ENCODE measurements at places on chromosomes 4 and X.
A peak's percentile ranks its signal among the peaks of the same experiment; 100 is the strongest.

GRCh38 chr4:62544428-62544827 is 1344.3 kb downstream of the ADGRL3 start:
- no peak for DNase-seq

- DNase-seq = no peak
Measured at GRCh38 chr4:184392316-184392715, 82.0 kb downstream of the IRF2 start.

DNA sequence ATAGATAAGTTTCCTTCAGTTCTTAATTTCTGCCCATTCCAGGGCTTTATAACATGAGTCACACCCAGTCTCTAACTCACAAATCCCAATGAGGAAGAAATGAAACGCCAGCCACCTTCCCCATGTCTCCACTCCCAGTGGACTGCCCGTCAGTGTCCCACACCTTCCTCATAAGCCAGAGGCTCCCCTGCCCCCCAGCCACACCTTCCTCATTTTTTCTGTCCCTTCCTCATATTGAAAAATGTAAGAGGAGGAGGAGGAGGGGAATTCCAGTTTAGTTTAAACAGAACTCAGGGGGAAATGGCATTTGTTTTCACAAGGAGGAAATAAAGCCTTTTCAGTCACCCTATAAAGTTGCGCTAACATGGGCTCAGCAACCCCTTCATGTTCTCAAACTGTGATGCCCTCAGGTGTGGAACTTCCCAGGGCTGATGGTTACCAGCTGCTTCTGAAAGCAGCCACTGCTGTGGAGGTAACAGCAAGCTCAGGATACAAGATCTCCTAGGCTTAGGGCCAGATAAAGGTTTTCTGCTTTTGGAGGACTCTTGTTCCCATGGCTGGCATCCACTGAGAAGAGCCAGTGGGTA is 97.8 kb downstream of the PARM1 start:
- no peak for DNase-seq

- no peak for DNase-seq
Measured at GRCh38 chr4:131348263-131348662, 1800.8 kb upstream of the PCDH10 start.

DNA sequence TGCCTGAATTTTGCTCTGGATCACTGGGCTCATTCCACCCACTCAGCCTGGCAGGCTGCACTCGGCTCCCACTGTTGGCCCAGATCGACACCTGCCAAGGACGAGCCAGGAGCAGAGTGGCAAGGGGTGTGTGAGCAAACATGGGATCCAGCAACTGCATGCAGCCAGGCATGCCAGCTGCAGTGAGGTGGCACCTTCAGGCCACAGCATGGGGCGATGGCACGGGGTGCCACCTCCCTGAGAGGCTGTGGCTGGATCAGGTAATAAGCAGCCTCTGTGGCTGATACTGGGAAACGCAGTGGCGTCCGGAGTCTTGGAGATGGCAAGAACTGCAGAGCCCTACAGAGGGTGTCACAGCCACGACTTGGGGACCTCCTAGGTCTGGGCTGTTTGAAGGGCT is 244.5 kb upstream of the FSTL5 start:
- no peak for DNase-seq

GRCh38 chr4:121656269-121656641 is 40.5 kb downstream of the ANXA5 start:
- peak; percentile 60 for DNase-seq

DNA sequence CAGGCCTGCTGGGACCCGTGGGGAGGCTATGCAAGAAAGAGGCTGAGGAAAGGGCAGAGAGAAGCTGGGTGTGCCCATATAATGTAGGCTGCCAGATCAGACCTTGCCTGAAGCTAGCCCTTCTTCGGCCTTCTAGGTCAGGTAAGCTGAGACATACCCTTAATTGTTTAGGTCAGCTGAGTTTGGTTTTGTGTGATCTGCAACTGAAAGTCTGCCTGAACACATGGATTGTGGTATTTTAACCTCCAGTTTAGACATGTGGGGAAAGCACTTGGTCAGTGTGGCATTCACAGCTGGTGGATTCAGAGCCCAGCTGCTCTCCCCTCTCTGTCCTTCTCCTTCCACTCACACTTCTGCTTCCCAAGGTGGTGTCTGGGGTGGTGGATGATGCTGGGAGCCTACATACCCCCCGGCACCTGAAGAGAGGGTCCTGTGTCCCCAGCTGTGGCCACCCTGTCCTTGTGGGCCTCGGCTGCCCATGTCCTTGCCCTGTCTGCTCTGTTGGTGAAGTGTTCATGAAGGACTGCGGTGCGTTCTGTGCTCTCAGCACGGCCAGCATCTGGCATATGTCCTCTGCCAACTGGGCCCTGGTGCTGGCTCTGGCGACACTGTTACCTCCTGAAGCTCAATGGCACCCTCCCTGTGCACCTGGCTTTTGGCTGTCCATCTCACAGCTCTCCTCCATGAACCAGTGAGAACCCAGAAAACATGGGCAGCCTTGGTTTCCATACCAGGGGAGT is 82.1 kb downstream of the NAT8L start:
- no peak for DNase-seq

- no peak for DNase-seq
Measured at GRCh38 chr4:152964335-152964734, 28.2 kb downstream of the FHDC1 start.

DNA sequence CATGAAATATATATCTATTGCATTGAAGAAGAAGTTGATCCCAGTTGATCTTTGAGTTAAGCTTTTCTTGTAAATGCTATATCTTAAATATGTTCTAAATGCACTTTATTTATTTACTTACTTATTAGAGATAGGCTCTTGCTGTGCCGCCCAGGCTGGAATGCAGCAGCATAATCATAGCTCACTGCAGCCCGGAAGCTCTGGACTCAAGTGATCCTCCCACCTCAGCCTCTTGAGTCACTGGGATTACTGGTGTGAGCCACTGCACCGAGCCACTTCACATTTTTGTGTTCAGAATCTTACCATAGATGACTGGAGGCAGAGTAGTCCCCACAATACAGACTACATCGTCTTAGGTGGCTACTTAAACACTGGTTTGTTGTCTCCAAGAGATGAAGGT is 324.3 kb upstream of the SLIT2 start:
- DNase-seq = peak; percentile 29

GRCh38 chr4:42715807-42716482 is 59.0 kb upstream of the ATP8A1 start:
- no peak for DNase-seq

- DNase-seq = no peak
Measured at GRCh38 chrX:113962343-113962742, 621.5 kb upstream of the HTR2C start.

DNA sequence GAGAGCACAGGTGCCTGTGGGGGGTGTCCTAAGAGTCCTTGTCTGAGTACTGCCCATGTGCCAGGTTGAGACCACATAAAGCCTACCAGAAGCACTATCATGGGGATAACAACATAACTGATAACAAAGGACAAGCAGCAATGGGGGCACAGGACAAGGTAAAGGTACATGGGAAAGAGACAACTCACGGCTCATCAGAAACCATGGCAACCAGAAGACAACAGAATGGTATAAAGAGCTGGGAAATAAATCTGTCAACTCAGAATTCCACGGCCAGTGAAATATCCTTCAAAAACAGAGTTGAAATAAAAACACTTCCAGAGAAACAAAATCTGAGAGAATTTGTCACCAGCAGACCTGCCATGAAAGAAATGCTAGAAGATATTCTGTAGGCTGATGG is 20.0 kb downstream of the CENPU start:
- DNase-seq = no peak

- no peak for DNase-seq
Measured at GRCh38 chrX:43456063-43456462, 200.0 kb upstream of the MAOA start.

DNA sequence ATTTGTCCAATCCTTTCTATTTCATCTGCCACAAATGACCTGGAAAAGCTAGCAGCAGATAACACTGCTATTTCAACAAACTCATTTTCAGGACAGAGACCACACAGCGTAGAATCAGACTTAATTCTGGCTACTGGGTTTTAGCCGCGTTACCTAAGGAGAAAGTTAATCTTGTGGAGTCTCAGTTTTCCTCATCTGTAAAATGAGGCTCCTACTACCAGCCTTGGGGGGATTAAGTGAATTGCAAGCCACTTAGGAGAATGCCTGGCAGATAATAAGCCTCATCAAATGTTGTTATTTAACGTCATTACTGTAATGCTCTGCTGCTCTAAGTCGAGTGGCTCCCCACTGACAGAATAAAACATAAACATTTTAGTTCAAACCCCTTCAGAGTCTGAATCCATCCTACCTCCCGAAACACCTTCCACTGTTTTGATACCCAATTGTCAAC is 1.4 kb downstream of the CCNI start:
- DNase-seq = no peak

- no peak for DNase-seq
Measured at GRCh38 chr4:183186813-183187212, 87.8 kb downstream of the WWC2 start.

- no peak for DNase-seq
Measured at GRCh38 chr4:42080306-42080705, 72.1 kb downstream of the BEND4 start.

DNA sequence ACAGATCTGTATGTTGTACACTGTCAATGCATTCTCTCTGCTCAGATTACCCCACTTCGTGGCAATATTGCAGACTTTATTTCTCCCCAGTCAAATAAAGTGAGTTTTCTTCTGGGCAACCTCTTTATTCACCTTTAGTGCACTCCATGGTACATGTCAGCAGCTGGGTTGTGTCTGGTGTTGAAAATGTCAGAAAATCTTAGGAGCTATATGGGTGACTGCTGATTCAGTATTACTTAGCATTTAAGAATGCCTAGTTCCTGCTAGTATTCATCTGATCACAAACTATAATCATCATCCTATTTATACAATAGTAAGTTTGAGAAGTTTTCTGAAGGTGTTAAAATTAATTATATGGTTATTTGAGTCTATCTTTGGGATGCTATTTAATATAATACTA is 112.5 kb downstream of the CFAP299 start:
- DNase-seq = no peak

DNA sequence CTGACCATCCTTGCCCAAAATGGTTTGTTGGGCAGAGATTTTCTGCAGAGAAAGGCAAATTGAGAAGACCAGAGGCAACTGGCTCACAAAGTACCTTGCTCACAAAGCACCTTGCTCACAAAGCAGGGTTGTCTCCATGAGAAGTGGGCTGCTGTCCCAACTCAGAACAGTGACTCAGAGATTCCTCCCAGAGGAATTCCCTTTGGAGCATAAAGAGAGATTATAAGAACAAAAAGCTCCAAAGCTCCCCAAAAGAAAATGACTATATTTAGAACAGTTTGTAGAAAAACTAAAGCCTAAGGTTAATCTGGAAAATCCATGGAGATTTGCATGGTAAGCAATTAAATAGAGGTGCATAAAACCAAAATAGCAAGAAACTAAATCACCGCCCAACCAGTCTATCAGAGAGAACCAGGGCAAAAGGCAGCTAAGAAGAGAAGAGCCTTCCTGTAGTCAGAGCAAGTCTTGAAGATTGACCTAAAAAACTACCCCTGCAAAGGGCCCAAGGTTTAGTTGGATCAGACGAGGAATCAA is 731.4 kb downstream of the FAT4 start:
- no peak for DNase-seq

DNA sequence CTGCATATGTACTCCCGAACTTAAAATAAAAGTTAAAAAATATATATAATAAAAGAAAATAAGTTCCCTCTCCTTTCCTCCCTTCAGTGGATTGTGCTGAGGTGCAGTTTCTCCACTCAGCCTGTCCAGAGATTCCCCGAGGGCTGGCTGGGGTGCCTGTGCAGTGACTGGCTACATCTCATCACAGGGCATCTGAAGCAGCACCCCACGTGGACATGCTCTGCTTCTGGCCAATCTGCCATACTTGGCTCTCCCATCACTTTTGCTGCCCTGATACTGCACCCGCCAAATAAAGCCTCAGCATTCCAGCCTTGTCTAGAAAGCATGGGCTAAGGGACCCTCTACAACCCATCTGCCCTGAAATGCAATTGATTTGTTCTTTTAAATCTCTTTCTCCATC is 11.1 kb upstream of the MGST2 start:
- DNase-seq = no peak

- DNase-seq = no peak
Measured at GRCh38 chr4:152682143-152682941, 2.5 kb upstream of the TMEM154 start.

GRCh38 chrX:1336948-1337779 is 579 bp downstream of the IL3RA start:
- no peak for DNase-seq

- no peak for DNase-seq
Measured at GRCh38 chrX:39613482-39613995, 484.2 kb downstream of the BCOR start.

DNA sequence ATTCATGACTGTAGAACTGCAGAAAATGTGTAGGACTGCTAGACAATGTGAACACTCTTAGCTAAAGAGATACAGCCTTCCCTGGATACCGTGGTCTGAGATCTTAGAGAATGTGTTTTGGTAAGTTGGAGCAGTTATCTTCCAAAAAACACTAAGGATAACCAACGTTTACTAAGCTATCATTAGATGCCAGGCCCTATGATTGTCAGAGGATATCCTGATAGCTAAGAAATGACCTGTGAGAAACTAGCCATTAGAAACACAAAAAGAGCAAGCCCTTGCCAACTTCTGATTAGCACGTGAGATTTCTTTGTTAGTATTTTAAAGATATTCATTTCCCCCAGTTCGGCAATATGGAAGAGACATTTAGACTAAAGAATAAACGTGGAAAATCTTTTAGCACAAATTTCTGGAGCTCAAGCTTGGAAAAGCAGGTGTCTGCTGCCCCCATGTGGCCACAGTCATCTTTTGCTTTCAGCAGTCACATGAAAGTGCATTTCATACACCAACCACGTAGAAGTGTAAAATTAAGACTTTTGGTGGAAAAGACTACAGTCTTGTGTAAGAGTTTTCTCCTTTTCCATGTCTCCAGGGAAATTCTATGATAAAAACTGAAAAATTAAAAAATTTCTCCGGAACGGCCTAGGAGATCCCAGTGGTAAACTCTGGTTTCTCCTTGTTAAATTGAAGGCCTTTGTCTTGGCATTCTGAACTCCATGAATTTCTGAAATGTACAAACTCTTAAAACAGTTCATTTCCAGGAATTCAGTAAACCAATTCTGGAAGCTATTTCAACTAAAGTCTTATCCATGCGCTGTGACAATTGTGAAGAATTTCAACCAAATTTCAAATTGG is 136.4 kb downstream of the ZNF674 start:
- peak; percentile 59 for DNase-seq

GRCh38 chr4:174928174-174928573 is 10.0 kb downstream of the ADAM29 start:
- DNase-seq = no peak

DNA sequence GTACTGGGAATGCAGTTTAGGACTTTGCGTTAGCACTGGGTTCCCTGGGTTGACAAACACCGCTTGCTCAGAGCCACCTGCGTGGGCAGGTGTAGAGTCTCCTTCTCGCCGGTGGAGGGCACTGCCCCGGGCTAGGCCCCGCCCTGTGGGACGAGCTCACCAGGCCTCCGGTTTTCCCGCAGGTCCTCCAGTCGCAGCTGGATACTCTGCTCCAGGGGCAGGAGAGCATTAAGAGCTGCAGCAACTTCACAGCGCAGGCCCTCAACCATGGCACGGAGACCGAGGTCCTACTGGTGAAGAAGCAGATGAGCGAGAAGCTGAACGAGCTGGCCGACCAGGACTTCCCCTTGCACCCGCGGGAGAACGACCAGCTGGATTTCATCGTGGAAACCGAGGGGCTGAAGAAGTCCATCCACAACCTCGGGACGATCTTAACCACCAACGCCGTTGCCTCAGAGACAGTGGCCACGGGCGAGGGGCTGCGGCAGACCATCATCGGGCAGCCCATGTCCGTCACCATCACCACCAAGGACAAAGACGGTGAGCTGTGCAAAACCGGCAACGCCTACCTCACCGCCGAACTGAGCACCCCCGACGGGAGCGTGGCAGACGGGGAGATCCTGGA is 49.2 kb upstream of the MND1 start:
- no peak for DNase-seq

- DNase-seq = no peak
Measured at GRCh38 chr4:189850239-189850856, 90.3 kb upstream of the FRG1 start.

All from EL (cell line).